ENCODE measurements at places on chromosomes 12 and 14.
A peak's percentile ranks its signal among the peaks of the same experiment; 100 is the strongest.

DNA sequence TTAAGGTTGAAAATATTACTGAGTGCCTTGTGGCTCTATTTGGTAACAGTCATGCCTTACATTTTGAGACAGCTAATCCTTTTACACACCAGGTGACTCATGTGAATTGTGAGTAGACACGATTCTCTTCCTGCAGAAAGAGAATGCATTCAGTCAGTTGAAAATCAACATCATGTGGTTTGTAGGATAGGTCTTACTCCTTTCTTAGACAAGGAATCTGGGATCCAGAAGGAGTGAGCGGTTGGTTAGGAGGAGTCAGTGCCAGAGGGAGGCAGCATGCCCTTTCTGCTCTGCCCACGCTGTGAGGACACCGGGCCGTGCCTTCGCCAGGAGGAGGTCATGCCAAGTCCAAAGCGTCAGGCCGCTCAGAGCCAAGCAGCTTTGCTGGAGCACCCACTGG lies 47.6 kb downstream of the TRAF3 start:
- no peak for DNase-seq

GRCh38 chr12:52443966-52444365 lies 8.0 kb downstream of the KRT6B start:
- no peak for DNase-seq

- DNase-seq: no peak
These were observed 40.1 kb upstream of the VPS33A start for GRCh38 chr12:122306407-122306806.

DNA sequence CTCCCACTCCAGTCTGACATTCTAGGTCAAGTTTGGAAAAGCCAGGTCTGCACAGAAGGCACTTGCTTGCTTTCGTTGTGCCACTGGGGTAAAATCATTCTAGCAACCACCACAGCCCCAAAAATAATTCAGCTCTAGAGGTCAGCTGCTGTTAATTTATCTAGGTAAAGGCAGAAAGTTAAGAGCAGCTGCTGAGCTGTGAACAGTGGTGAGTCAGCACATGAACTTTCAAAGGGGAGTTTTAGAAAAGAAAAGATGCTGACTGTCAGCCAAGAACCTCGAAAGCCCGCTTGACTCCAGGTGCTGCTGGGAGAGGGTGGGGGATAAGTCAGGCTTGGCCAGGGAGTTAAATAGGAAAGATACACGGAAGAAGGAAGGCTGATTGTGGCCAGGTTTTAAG lies 12.7 kb downstream of the CCDC197 start:
- no peak for DNase-seq

DNA sequence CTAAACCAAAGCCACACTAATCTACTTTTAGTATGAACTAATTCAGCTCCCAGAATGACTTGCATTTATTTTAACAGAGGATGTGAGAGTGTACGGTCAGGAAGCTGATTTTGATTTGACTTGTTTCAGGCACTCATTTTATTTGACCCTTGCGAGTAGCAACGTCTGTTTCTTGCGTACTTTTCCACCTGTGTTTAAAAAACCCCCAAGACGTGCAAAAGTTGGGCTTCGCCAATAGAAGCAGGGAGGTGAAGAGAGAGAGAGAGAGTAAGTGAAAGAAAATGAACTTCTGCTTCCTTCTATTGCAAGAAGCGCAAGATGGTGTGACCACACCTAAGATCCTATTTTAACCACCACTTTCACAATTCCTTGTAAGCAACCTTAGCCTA lies 6.7 kb upstream of the SLC15A4 start:
- no peak for DNase-seq

DNA sequence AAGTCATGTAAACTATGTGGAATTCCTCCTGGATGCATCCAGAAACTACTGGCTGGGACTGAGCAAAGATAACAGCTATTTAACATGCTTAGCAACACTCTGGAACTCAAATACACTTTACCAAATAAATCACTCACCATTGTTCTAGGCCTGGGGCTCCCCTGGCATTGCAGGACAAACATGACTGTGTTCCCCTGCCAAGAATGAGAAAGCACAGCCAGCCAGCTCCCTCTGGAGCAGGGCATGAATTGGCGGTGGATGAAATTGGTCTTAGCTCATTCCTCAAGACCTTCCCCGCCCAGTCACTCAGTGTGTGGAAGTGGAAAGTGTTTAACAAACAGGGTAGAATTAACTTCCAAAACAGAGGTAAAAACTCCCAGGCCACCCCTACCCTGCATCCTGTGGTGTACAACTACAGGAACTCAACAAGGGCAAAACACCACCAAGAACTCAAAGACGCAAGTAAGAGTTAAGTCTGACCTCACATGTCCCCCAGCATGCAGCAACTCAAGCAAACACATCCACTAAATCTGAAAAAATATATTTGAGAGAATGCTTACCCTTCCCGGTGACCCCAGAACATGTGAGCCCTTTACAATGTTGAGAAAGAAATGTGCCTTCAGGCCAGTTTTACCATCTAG lies 58.4 kb upstream of the BDKRB2 start:
- no peak for DNase-seq

DNA sequence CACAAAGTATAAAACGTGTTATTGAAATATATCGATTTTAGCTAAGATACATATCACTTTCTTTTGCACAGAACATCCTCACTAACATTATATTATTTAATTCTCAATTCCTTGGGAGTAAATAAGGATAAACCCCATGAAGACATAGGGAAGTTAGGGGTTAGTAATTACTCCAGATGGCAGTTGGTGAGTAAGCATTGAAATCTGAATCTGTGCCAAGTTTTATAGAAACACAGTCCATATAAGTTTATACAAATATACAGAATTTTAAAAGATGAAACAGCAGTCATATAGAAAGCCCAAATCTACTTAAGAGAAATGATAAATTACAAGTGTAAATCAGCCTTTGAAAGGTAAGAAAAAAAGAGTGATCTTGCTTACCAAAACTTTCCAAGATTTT lies 200.4 kb upstream of the SYT10 start:
- no peak for DNase-seq

DNA sequence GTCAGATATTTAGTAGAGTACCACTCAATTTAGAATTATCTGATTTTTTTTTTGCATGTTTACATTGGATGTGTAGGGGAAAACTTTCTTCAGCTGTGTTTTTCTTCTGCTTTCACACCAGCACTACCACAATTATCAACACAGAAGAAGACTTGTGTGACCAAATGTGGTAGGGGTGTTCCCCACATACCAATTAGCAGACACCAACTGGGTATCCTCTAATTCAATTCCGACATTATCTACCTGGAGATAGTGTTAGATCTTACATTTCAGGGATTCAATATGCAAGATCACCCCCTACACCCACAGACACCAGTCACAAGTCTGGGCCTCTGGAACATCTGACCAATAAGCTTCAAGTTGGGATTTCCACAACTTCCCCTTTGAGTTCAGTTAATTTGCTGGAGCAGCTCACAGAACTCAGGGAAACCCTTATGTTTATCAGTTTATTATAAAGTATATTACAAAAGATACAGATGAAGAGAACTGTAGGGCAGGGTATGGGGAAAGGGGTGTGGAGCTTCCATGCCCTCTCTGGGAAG lies 4.1 kb upstream of the KLRG1 start:
- DNase-seq: no peak

DNA sequence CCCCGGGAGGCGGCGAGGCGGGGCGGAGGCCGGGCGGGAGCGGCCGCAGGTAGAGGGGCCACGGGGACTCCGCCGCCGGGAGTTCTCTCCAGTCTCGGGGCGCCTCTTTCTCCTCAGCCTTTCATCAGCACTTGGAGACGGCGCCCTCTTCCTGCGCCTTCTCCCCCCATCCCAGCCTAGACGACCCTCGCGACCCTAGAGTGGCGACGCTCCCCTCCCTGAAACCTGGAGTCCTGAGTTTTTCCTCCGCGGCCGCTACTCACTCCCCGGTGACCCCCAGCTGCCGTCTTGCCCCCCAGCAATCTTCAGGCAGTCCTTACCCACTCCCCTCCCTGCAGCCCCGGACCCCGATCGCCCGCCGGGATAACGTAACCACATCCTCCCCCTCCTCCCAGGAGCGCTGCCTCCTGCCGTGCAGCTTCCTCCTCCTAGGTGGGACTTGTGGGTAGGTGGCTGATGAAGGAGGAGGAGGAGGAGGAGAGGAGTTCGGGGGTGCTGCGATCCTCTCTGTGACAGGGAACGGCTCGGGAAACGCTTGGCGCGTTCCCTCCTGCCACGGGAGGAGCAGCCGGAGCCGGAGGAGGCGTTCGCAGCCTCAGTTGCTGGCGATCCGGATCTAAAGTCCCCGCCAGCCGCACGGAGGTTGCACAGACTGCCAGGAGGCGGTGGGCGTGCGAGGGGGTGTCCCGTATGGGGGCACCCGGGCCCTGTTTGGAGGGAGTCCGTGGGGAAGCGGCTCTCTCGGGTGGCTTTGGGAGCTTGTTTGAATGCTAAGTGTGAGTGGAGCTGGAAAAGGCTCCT lies 891 bp downstream of the PLEKHA5 start:
- peak; percentile 37 for DNase-seq

GRCh38 chr14:23443881-23444280 lies 8.4 kb upstream of the MYH7 start:
- DNase-seq: no peak

GRCh38 chr14:56809270-56810146 lies 771 bp downstream of the OTX2 start:
- no peak for DNase-seq
